Progenitor cell of endocrine pancreas (in vitro differentiated cells): ENCODE measurements at places on chromosomes 6 and 20.

- no peak for DNase-seq
These were observed 9.2 kb downstream of the GTSF1L start for GRCh38 chr20:43717616-43717995.

DNA sequence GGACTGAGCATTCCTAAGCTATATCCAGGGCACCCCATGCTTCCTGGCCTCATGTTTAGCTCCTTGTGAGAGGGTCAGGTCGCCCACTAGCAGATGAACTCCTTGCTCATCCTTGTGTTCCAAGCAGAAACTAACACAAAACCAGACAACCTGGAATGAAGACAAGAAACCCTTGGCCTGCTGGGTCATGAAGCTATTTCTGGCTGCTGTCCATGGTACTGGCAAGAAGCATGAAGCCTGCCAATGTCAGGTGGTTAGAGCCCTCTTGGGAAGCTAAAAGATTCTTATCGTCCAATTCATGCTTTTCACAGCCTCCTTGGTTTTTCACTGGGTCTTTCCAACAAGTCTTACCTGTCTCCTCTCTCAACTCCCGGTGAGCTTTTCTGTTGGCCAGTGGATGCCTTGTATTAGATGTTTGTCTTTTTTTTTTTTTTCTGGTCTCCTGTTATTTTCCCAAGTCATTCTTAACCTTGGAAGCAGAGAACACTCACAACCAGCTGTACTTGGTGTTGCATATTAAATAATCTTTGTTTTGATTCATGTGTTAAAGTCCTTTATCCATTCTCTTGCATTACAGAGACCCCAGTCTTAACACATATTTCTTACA lies 180.3 kb downstream of the ANKRD60 start:
- peak; percentile 32 for DNase-seq

DNA sequence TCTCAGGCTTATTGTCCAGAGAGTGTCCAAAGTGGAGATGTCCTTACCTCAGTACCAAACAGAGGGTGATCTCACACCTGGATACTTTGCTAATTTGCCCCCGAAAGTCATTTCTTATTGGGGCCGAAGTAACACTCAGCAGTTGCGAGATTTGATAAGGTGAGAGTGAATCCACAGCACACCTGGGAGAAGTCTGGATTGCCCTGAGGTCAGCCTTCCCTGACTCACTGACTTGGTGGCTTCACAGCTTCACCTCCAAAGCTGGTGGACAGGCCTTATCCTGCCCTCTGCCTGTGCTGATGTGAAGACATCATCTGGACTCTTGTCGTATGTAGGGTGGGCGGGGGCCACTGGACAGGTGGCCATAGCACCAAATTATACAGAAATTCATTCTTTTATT lies 101.9 kb upstream of the ARMC2 start:
- no peak for DNase-seq

- no peak for DNase-seq
These were observed 219.3 kb downstream of the GMDS start for GRCh38 chr6:2026133-2026532.

GRCh38 chr6:152984513-152984872 lies 1.7 kb upstream of the FBXO5 start:
- no peak for DNase-seq

DNA sequence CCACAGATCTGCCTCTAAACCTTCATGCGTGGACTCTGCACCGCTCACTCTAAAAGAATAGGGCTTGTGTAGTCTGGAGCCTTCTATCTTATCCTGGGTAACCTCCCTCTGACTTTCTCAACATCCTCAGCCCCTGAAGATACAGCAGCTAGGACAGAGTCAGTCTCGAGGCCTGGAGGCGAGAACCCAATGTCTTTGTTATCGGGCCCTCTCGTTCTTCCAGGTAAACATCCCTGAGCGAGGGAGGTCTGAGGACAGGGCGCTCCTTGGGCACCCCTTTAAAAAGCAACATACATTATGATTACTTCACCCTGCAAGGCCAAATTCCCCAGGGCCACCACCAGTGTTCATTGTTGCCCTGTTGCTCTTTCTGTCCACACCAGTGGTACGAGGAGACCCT lies 110.8 kb upstream of the PRND start:
- no peak for DNase-seq

GRCh38 chr6:5208057-5208456 lies 52.7 kb downstream of the LYRM4 start:
- no peak for DNase-seq

DNA sequence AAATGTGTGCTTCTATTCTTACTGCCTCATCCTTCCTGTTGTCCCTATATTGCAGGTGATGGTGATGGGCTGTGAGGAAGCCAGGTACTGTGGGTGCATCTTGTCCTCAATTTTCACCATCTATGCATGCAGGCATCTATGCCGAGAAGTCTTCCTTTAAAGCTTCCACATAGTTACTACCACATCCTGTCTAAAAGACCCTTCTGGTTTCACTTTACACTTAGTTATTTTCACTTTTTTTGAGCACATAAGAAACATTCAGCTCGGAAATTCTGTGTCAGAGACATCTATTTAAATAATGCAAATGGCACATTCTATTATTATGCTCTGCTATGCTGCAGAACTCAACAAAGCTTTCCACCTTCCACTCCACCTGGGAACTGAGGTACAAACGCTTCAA lies 28.2 kb upstream of the FABP7 start:
- DNase-seq: no peak

DNA sequence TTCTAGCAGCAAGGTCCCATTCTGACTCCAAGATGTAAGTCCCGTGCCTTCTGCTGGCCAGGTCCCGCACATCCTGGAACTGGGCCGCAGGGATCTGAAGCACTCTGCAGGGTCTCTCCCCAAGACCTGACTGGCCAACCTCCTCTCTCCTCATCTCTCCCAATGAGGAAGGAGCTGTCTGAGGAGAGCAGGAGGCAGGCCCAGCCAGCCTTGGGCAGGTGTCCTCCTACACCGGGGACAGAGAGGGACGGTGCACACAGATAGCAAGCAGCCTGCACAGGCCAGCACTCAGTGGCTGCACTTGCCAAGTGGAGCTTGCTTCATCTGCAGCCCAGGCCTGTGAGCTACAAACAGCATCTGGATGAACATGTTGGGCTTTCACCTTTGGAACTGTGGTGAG lies 76.8 kb upstream of the CD93 start:
- DNase-seq: no peak

- DNase-seq: no peak
These were observed 61.8 kb downstream of the EPM2A start for GRCh38 chr6:145673504-145673903.

- DNase-seq: no peak
These were observed at the start of gene SGK1 for GRCh38 chr6:134317471-134318131. TSS of gene SGK1 (minus strand) at chr6:134318112. CDS start at chr6:134317460, 652 bp downstream.

- DNase-seq: no peak
These were observed 117.6 kb downstream of the TMEM242 start for GRCh38 chr6:157205473-157206358.

DNA sequence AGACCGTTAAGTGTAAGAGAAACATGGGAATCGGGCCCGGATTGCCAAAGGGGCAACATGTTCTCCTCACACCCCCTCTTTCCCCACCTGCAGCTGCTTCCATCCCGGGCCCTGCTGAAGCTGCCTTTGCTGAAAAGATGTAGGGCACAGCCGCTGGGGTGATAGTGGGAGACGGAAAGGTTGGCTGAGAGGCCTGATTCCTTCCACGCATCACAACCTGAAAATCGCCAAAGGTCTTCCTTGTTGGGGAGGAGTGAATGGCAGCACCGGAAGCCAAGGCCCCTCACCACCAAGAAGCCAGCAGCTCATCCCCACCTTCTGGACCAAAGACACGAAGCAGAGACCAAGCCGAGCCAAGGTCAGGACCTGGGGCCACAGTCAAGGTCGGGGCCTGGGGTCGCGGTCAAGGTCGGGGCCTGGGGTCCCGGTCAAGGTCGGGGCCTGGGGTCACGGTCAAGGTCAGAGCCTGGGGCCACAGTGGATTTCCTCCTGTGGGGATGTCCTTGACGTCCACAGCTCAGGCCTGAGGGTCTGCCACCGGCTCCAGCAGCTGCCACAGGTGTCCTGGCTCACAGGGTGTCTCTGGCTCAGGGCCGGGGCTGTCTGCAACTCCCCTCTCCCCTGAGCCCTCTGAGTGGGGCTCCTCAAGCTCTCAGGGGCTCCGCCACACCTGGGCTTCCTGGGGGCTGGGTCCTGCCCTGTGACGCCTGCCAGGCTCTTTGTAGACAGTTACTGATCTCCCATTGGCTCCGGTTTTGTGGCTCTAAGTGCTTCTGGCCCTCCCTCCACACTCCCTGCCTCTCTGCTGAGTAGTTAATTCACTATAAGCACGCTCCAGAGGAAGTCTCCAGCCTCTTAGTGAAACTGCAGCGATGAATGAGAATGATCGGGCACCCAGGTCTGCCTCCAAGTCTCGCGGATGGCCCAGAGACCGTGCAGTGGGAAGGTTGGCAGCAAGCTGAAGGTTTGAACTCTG lies 5.5 kb upstream of the CHRNA4 start:
- DNase-seq: no peak

DNA sequence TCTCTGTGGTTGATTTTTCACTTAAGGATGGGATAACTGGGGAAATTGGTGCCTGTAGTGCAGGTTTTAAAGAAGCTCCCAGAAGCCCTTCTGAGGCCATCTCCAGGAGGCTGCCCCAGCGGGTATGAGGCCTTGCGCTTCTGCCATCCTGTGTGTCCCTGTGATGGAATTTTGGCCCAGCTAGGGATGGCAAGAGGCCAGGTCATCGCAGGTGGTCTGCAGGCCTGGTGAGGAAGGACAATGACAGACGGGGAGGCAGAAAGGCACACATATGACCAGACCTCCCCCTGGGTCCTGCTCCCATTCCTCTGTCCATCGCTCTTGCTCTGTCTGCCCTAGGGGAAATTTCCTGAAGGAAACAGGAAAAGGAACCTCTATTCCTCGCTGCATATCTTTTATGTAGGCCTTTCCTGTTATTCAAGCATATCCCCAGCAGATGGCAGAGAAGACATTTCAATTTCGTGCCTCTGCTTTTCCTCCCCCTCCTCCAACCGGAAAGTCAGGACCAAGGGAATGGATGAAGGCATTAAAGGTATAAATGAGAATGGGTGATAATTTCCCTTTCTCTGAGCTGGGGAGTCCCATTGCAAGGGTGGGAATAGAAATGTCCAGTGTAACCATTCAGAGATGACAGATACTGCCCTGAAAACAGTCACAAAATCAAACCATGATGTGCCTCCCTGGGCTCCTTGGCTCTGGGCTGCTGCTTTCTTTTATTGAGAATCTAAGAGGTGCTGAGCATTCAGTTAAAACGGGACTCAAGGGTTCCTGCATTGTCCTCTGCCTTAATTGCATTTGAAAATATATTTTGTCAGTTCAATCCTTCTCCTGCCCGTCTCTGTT lies 17.6 kb upstream of the HLA-F start:
- no peak for DNase-seq

- DNase-seq: no peak
These were observed 145.5 kb upstream of the TOP1 start for GRCh38 chr20:40883097-40883496.

- DNase-seq: no peak
These were observed 23.8 kb downstream of the NKX2-2 start for GRCh38 chr20:21490105-21490504.

DNA sequence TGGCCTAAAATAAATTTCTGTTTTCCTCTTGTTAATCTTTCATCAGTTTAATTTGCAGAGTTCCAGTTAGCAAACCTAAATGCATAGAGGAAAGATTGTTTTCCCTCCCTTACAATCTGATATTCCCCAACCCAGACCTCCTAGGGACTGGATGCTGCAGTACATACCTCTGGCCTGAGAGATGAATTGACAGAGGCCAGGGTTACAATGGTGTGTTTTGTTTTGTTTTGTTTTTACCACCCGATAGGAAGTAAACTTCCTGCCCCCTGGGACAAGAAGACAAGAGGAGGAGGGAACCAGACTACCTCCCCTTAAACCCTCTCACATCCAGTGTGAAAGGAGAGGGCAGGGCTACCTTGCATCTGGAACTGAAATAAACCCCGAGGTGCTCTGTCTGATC lies 319.0 kb downstream of the LRFN2 start:
- no peak for DNase-seq

GRCh38 chr20:46088409-46089166 lies 1.2 kb downstream of the NCOA5 start:
- DNase-seq: no peak

DNA sequence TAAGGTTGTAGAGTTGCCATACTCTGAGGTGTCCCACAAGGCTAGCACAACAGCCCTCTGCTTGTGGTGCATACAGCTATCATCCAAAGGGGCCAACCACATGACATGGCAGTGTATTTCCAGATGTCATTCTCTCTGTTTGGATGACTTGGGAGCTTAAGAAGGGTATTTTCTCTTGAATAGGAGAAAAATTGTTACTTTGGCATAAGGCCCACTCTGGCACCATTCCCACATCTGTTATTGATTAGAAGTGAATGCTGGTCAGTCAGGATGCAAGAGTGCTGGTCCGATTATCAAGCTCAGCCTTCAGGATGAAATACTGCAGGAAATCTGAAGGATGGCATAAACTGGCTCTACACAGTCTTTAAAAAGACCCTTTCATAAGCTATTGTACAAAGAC lies 83.6 kb upstream of the C20orf144 start:
- no peak for DNase-seq

DNA sequence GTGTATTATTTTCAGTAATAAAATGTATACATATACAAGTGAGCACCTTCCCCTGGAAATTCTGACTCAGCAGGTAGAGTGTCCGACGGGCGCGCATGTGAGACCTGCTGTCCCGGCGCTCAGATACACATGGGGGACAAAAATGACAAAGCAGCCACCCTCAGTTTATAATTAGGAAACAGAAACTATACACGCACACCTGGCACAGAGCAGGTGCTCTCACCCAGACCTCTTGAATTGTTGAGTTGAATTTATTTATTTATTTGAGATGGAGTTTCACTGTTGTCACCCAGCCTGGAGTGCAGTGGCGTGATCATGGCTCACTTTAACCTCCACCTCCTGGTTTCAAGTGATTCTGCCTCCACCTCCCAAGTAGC lies 180.4 kb downstream of the ZDHHC14 start:
- no peak for DNase-seq

DNA sequence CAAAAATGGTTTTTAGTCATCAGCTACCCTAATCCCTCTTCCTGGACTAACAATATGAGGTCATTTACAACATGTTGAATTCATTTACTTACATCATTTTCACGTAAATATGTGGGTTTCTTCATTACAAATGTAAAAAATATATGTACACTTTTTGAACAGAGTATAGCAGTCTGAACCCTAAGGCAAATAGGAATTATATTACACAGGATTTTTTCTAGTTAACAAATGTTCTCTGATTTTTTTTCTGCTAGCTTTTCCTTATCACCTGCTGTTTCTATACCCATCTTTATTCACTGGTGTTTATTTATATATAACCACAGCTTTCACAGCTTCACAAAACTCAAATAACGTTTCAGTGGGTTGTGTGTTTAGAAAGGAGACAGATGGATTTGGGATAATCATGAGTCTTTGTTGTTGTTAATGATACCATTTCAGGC lies 21.0 kb upstream of the CD2AP start:
- DNase-seq: no peak

DNA sequence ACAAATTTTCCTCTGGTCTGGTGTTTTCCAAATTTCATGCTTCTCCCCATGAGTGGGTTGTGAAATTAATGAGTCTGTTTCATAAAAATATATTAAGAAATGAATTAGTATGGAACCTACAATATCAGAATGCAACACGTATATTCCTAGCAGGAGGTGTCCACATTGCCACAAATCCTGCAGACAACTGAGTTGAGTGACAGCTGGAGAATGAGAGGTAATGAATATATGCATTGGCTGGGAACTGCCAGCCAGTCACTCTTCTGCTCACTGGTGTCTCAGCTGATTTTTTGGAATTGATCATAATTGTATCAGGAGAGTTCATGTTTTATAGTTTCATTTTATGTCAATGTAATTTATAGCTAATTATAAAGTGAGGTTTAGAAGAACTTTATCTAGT lies 6.3 kb upstream of the ARFGEF3 start:
- DNase-seq: no peak
